Memory B cell (primary cell): ENCODE measurements at places on chromosomes 2 and 18.

- no peak for DNase-seq
These were observed 5.7 kb downstream of the KIF1A start for GRCh38 chr2:240814280-240814679.

- peak; percentile 94 for DNase-seq
These were observed 555 bp downstream of the TMEM18 start for GRCh38 chr2:676647-677055.

- DNase-seq = no peak
These were observed 105.1 kb upstream of the ARL5A start for GRCh38 chr2:151933266-151933804.

GRCh38 chr18:79251021-79251420 is 144.7 kb upstream of the NFATC1 start:
- DNase-seq = no peak

GRCh38 chr2:44937688-44938240 is 3.7 kb upstream of the SIX3 start:
- no peak for DNase-seq

GRCh38 chr2:120719491-120719890 is 16.2 kb upstream of the GLI2 start:
- no peak for DNase-seq

DNA sequence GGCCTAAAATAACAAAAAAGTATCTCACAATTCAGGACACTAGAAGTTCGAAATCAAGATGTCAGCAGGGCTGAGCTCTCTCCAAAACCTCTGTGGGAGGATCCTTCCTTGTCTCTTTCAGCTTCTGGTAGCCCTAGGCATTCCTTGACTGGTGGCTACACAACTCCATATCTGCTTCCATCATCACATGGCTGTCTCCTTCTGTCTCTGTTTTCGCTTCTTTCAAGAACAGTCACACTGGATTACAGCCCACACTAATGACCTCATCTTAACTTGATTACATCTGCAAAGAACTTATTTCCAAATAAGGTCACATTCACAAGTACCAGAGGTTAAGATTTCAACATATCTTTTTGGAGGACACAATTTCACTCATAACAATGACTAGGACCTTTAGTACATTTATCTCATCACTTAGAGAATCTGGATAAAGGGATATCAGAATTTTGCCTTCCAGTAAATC is 275.2 kb downstream of the IRS1 start:
- DNase-seq = no peak

DNA sequence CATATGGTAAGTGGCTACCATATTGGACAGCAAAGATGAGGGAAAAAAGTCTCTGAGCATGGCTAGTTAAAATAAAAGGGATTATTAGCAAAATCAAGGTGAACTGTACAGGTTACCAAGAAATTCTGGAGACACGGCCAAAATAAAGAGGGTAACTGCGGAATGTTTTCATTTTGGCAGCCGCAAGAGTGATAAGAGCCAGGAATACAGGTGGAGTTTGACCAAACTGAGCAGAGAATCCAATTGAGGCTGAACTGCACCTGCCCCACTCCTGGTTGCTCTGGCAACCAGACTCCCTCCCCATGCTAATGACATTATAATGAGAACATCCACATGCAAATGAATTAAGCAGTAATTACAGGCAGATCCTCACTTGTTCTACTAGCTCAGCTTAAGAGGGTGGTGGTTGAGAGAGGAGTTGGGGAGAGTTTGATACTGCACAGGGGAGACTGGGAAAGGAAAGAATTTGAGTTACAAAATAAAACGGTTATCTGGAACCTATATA is 18.8 kb upstream of the EPHA4 start:
- no peak for DNase-seq

DNA sequence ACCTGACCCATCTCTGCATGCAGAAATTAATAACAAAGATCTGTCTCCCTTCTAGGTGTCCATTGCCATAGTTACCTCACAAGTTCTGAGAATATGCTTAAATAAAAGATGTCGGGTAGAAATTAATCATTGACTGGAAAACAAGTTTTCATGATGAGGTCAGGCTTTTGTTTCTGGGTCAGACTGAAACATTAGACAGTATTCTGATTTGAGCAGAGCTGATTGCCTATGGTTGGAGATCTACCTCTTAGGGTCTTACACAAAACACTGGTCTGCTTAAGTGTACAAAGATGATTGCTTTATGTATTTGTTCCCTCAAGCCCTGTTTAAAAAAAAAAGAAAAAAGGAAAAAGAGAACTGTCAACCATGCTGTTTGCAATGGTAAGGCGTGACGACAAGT is 956.4 kb downstream of the CPS1 start:
- no peak for DNase-seq

- peak; percentile 13 for DNase-seq
These were observed 16.4 kb upstream of the HNMT start for GRCh38 chr2:137947728-137948336.

- DNase-seq = no peak
These were observed 232.8 kb downstream of the MBD5 start for GRCh38 chr2:148253685-148254084.

DNA sequence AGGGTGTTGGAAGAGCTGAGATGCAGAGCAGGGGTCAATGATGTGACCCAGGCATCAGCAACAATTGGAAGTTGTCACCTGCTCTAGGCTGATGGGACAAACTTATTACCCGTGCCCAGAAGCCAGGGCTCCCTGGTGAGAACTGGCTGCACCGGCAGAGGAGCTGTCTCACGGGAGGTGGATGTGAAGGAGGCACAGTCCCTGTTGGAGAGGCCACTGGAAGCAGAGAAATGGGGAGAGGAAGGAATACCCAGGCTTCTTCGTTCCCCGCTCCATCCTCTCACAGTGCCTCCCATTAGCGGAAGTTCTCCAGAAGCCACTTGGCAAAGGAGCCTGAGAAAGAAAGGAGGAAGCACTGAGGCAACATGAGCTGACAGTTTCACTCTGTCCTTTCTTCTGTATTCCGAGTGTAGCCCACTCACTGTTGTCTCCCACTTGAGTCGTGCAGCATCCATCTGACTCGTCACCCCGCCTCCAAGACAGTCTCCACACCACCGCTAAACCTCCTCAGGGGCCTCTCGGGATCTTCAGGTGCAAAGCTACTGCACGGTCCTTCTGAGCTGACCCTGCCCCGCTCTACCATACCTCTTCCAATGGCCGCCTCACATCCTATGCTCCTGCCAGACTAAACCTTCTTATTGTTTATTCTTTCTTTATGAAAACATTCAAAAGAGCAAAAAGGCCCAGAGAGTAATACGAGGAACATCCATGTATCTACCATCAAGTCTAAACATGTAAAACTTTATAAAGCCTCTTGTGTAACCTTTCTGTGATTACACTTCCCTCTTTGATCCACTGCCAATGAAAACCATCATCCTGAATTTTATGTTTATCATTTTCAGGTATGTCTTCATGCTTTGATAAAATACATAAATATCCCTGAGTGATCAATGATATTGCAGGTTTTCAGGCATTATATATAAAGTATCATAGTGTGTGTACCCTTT is 19.1 kb upstream of the AFTPH start:
- DNase-seq = no peak
